Cardiac ventricle fibroblast (primary cell): ENCODE measurements at places on chromosomes 16 and 17. TPM values are rescaled to one million over a fixed set of nuclear protein-coding genes. Genes with fewer than 3 reads are reported as not detected.

Gene NFE2L1
- total RNA-seq, result 59.9 and 63.1 TPM in 2 replicates

Gene PITPNM3
- 0.62 and 1.2 TPM in 2 replicates for total RNA-seq

Gene CHD9NB
- 5.1 and 7.8 TPM in 2 replicates for total RNA-seq

Gene ENPP7
- total RNA-seq, result not detected in 2 replicates

Gene NGFR
- 9.6 and 9.8 TPM in 2 replicates for total RNA-seq

Gene PPP1R9B
- 36.7 and 42.2 TPM in 2 replicates for total RNA-seq

Gene KRT33A
- total RNA-seq, result not detected in 2 replicates

Gene MYO15A
- 2.0 and 3.1 TPM in 2 replicates for total RNA-seq

Gene LRRC45
- total RNA-seq, result 11.6 and 13.3 TPM in 2 replicates

Gene HOXB1
- not detected in 2 replicates for total RNA-seq

Gene CCDC78
- total RNA-seq, result 0.10 and 1.3 TPM in 2 replicates

Gene OR1F1
- total RNA-seq, result not detected in 2 replicates

Gene GJD3
- 3.8 and 12.1 TPM in 2 replicates for total RNA-seq

Gene KRT31
- not detected in 2 replicates for total RNA-seq

Gene AHSP
- total RNA-seq, result not detected in 2 replicates

Gene CTRB1
- not detected in 2 replicates for total RNA-seq

Gene SPN
- total RNA-seq, result not detected in 2 replicates

Gene TBC1D3L
- 1.9 and 4.1 TPM in 2 replicates for total RNA-seq

Gene MYH8
- total RNA-seq, result not detected in 2 replicates

Gene CTRL
- 0.62 TPM in 1 of 2 replicates, not detected in the other for total RNA-seq

Gene ITGB3
- 2.6 and 3.9 TPM in 2 replicates for total RNA-seq

Gene RPTOR
- 16.9 and 18.0 TPM in 2 replicates for total RNA-seq

Gene KRT33B
- total RNA-seq, result not detected in 2 replicates

Gene PDE6G
- 0.98 TPM in 1 of 2 replicates, not detected in the other for total RNA-seq

Gene CAMTA2
- total RNA-seq, result 11.2 and 16.0 TPM in 2 replicates

Gene PRSS33
- total RNA-seq, result not detected in 2 replicates

Gene HBA1
- 11.8 TPM in 1 of 2 replicates, not detected in the other for total RNA-seq

Gene MT1H
- not detected in 2 replicates for total RNA-seq

Gene EFCAB5
- total RNA-seq, result 0.24 and 0.37 TPM in 2 replicates

Gene MYLK3
- not detected in 2 replicates for total RNA-seq

Gene TAX1BP3
- 169 and 191 TPM in 2 replicates for total RNA-seq

Gene NPIPB13
- 1.7 and 2.1 TPM in 2 replicates for total RNA-seq

Gene ST6GALNAC2
- total RNA-seq, result 1.9 TPM in 1 of 2 replicates, not detected in the other

Gene MFAP4
- 188 and 212 TPM in 2 replicates for total RNA-seq

Gene CCL7
- total RNA-seq, result 1.5 and 1.6 TPM in 2 replicates

Gene RAB37
- total RNA-seq, result 0.06 and 0.10 TPM in 2 replicates

Gene NXPH3
- 0.54 and 0.81 TPM in 2 replicates for total RNA-seq

Gene GDPD3
- total RNA-seq, result 0.64 and 1.00 TPM in 2 replicates

Gene PROCA1
- 1.0 and 1.9 TPM in 2 replicates for total RNA-seq

Gene NMT1
- total RNA-seq, result 66.6 and 83.0 TPM in 2 replicates

Gene ARL5C
- total RNA-seq, result not detected in 2 replicates

Gene FBXL19
- 13.2 and 13.7 TPM in 2 replicates for total RNA-seq

Gene ZACN
- total RNA-seq, result not detected in 2 replicates

Gene SDR42E2
- not detected in 2 replicates for total RNA-seq

Gene LAT
- total RNA-seq, result 0.56 and 0.93 TPM in 2 replicates

Gene NUDT7
- total RNA-seq, result 4.5 and 5.4 TPM in 2 replicates

Gene KRTAP9-4
- total RNA-seq, result not detected in 2 replicates

Gene SSTR5
- not detected in 2 replicates for total RNA-seq

Gene GPR139
- not detected in 2 replicates for total RNA-seq

Gene CSH1
- total RNA-seq, result not detected in 2 replicates

Gene SLC13A2
- total RNA-seq, result not detected in 2 replicates

Gene NPIPB5
- total RNA-seq, result 33.6 and 44.8 TPM in 2 replicates

Gene KRT16
- total RNA-seq, result not detected in 2 replicates

Gene C16orf96
- total RNA-seq, result not detected in 2 replicates

Gene KRT222
- not detected in 2 replicates for total RNA-seq

Gene KCTD19
- not detected in 2 replicates for total RNA-seq

Gene CHD3
- total RNA-seq, result 56.3 and 66.2 TPM in 2 replicates
